ENCODE measurements at places on chromosomes 13 and 19. TPM values are rescaled to one million over a fixed set of nuclear protein-coding genes. Genes with fewer than 3 reads are reported as not detected.

The CGB1 gene
- not detected for polyA plus RNA-seq

The LILRA2 gene
- 2.2 TPM for polyA plus RNA-seq

The GAPDHS gene
- polyA plus RNA-seq = not detected

The TEX29 gene
- polyA plus RNA-seq = 0.49 TPM

The ZNF565 gene
- polyA plus RNA-seq = 5.5 TPM

The FXYD7 gene
- 1.2 TPM for polyA plus RNA-seq

- DNase-seq = no peak
Measured at GRCh38 chr13:83798731-83799130, 83.5 kb downstream of the SLITRK1 start.

- no peak for DNase-seq
Measured at GRCh38 chr13:36979361-36980050, 19.6 kb downstream of the ALG5 start.

DNA sequence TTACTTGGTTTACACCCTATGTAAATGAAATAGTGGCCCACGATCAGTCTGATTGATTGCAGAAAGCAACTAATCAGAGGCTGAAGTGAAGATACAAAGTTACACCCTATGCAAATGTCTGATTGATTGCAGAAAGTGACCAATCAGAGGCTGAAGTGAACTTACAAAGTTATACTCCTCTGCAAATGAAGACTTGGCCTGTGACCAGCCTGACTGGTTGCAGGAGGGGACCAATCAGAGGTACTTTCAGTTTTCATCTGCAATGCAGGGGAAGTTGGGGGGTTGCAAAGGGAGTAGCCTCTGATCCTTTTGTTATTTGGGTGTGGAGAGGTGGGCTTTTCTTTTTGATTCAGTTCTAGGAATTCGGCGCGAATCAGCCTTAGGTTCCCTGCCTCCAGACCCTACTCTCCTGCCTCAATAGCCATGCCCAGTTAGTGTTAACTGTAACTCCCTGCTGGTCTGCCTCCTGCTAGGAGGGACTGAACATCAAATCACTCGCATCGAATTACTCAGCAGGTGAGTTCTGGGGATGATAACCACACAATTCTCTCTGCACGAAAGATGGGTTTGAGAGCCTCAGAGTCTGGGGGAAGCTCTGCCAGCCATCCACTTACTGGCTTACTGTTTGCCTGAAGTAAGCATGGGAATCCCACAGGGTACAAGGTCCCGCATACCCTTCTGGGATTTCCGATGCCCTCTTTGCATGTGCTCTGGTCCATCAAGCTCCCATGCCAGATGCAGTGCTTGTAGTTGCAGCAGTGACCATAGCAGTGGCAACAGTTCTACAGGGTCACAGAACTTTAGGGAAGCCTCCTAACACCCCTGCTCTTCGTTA lies 7.5 kb downstream of the ARL11 start:
- DNase-seq = no peak

DNA sequence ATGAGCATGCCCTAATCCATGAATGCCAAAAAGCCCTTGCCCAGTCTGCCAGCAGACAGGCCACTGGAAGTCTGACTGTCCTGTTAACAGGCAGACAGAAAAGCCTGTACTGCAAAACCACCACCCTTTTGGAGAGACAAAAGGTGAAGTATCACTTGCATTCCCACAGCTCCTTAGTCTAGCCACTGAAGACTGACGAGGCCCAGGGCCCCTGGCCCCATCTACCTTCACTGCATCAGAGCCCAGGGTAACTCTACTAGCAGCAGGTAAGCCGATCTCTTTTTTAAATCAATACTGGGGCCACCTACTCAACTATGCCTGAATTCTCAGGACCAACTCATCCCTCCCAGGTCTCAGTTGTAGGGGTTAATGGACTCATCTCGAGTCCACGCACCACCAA lies 45.5 kb downstream of the ZNF93 start:
- no peak for DNase-seq

DNA sequence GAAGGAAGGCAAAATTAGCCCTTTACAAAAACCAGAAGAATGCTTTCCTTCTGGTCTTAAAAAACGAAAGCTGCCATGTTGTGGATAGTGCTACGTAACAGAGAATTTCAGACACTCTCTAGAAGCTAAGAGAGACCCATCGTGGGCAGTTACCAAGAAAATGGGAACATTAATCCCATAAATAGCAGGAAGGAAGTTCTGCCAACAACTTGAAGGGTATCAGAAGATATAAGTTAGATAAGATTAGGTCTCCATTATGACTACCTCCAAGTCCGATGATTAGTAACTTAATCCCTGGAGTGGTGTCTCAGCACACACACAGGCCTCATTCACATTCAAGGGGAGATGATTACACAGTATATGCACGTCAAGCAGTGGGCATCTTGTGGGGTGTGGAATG lies 115.7 kb upstream of the TRPC4 start:
- no peak for DNase-seq

DNA sequence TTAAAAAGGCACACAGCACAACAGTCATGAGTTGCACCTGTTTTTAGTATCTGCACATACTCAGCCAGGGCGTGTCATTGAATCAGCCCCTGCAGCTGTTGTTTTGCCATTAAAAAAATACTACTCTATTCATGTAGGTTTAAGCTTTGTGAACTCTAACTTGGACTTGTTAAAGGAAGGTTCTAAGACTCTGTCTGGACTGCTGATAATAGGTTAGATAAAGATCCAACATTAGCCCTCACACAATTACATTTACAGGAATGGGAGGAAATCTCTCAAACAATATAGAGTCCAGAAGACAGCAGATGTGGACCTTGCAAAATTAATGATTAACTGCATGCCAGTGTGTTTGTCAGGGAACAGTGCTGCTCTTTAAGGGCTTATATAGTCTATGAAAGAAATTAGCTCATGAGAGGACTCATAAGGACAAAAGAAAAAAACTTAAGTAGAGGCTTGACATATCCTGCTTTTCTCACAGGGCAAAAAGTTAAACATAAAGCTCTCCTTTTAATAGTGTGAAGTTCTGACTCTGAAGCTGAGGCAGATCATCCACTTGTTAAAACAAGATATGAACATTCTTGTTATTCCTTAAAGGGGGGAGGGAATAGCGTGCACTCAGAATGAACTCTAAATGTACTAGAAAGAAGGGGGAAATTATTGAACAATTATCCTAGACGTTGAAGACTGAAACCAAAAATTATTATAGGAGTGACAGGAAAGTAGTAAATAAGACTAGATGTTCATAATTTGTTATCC lies 243.6 kb downstream of the NDFIP2 start:
- DNase-seq = no peak

GRCh38 chr19:3748965-3749364 lies 12.5 kb downstream of the APBA3 start:
- DNase-seq = no peak

DNA sequence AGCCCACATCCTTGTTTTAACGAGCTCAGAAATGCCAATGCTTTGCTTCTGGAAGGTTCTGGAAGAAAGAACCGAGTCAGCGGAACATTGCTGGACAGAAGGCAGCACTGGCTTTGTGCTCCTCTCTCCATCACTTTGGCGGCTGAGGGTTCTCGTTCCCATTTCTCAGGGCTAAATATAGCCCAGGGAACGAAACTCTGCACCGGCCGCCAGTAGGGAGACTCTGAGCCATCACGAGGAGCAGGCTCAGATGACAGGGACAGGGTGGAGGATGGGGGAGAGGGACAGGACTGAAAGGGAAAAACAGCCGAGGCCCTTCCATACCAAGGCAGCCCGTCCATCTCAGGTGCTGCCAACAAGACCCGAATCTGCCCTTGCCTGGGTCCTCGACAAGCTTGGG lies 166.4 kb downstream of the CACNA1A start:
- no peak for DNase-seq

GRCh38 chr13:112782429-112783010 lies 92.7 kb downstream of the ATP11A start:
- DNase-seq = no peak

All from left renal pelvis (tissue), 4 donors.